NCI-H2227 treated with DMSO at 0.1 percent for 48 hours (cell line): ENCODE measurements at places on chromosomes 5 and 9.
A peak's percentile ranks its signal among the peaks of the same experiment; 100 is the strongest.

GRCh38 chr9:86912210-86912609 lies 35.1 kb downstream of the GAS1 start:
- no peak for DNase-seq

GRCh38 chr9:4346131-4346530 lies 46.3 kb upstream of the GLIS3 start:
- no peak for DNase-seq

DNA sequence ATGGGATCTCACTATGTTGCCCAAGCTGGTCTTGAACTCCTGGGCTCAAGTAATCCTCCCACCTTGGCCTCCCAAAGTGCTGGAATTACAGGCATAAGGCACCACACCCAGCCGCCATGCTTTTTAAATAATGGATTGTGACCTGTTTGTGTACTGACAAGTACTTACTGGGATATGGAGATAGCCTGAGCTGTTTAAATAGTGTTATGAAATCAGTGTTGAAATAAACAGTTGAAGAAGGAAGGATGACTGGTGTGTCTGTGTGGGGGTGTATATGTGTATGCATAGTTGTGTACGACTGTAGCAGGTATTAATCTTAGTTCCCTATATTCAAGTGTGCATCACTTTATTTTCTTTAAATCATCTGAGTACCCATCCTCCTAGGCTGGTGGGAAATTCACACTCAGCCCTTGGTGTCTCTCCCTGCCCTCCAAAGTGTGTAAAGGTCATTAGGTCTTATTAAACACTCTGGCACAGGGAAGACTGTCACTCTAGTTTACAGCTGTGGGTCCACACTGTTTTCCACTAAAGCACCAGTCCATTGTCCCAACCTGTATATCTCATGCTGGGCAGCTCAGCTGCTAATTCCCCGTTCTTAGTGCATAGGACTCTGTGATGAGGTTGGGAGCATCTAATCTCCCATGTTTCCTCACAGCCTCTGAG lies 91.0 kb downstream of the SNX18 start:
- no peak for DNase-seq

GRCh38 chr9:100431886-100432285 lies 4.9 kb downstream of the MSANTD3 start:
- no peak for DNase-seq

GRCh38 chr5:66540078-66540477 lies 56.1 kb upstream of the MAST4 start:
- no peak for DNase-seq

- no peak for DNase-seq
Measured at GRCh38 chr5:16768184-16768583, 151.4 kb upstream of the RETREG1 start.

GRCh38 chr9:94086486-94087345 lies 2.5 kb downstream of the PTPDC1 start:
- no peak for DNase-seq

DNA sequence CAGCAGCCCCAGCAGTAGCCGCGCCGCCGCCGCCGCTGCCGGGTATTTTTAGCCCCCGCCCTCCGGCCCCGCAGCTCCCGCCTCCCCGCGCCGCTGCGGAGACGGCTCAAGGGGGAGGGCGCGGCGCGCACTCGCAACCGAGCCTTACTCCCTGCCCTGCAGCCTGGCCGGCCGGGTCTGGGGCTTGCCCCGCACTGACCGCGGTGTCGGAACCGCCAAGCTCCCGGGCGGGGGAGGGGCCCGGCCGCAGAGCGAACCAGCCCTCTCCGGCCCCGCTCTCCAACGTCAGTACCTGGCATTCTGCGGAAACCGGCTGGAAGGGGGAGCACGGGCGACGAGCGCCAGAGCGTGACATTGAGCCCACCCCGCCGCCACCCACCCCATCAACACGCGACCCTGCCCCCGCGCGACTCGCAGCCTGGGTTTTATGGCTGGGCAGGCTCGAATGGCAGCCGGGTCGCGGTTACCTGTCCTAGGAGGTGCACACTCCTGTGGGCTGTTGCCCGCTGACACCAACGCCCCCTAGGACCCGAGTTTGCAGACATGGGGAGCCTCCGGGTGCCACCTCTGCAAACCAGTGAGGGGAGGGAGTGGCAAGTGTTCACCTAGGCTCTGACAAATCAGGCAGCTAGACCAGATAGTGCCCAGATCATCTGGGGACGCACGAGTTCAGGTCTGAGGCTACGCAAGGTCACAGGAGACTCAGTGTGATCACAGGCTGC lies at the start of gene ACSL6:
Gene ACSL6 (minus strand): TSS at position 37 of the 722 bp plus-strand sequence. CDS start 105 bp downstream, outside the sequence.
- DNase-seq, result no peak

DNA sequence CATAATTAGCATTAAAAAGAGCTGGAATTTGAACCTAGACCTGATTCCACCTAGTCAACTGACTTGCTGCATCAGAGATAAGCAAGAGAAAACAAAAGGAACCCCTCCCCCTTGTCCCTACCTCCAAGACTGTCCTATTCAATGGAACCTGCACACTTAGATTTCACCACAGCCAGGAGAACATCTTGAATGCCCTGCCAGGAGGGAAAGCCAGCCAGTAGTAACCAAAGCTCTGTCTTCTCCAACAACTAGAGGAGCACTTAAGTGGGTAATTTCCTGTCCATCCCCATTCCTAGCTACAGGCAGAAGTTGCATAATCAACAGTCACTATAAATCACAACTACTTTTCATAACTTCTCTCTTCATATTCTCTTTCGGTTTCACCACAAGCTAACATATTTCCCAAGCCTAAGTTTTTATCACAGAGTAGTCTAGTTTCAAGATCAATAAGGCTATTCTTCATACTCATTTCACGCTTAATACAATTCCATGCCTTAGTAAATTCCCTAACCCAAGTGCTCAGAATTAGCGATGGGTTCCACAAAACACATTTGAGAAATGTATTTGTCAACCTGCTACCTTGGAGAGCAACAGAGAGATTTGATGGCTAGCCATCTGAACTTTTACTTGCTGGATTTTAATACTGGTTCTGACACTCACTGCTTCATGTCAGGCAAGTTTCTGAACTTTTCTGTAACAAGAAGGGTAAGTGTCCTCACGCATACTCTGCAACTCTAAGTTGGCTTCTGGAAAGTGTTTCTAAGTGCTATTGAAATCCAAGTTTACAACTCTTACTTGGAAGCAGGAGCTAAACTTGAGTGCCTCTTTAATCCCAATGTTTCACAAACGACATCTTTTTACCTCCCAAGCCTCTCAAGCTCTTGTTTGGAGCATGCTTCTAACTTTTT lies 2.0 kb downstream of the DENND1A start:
- no peak for DNase-seq

- DNase-seq, result no peak
Measured at GRCh38 chr5:58932057-58932612, 349.3 kb downstream of the RAB3C start.

- DNase-seq, result peak; percentile 0
Measured at GRCh38 chr5:151740336-151740942, 18.0 kb downstream of the ATOX1 start.

GRCh38 chr5:120913396-120913795 lies 449.3 kb downstream of the PRR16 start:
- DNase-seq, result no peak

DNA sequence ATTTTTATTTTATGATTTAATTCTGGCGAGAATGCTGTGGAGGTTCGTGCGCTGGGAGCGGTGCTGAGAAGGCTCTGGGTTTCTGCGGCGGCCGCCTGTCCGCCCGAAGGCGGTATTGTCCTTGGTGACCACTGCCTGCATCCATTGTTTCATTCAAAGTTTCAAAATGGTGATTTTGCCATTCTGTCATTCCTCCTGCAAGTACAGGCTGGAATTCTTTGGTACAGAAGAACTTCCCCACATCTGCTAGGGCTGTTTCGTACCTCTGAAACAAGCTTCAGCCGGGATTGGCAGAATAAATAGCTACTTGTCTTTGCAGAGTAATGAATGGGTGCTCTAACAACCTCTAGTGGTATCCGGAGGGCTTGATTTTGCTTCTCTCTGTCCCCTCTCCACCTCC lies 112.6 kb upstream of the CACNA1B start:
- no peak for DNase-seq

GRCh38 chr5:71864730-71865601 lies 145.9 kb downstream of the CARTPT start:
- no peak for DNase-seq

DNA sequence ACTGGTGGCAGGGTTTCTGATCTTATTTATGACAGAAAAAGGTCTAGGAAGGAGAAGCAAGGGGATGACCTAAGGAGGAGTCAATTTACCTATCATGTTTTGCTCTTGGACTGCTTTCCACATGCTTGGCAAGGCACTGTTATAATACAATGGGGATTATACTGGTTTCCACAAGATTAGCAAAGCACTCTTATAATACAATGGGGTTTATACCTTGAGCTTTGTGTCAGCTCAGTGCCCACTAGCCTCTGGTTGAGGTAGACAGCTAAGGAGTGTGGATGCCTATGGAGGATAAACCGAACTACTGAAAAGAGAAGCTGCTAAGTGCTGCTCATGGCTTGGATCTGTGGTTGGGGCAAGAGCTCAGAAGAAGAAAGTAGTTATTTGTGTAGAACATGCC lies 68.7 kb downstream of the MRPS27 start:
- DNase-seq, result no peak

- no peak for DNase-seq
Measured at GRCh38 chr9:127521919-127522304, 70.6 kb downstream of the LRSAM1 start.

DNA sequence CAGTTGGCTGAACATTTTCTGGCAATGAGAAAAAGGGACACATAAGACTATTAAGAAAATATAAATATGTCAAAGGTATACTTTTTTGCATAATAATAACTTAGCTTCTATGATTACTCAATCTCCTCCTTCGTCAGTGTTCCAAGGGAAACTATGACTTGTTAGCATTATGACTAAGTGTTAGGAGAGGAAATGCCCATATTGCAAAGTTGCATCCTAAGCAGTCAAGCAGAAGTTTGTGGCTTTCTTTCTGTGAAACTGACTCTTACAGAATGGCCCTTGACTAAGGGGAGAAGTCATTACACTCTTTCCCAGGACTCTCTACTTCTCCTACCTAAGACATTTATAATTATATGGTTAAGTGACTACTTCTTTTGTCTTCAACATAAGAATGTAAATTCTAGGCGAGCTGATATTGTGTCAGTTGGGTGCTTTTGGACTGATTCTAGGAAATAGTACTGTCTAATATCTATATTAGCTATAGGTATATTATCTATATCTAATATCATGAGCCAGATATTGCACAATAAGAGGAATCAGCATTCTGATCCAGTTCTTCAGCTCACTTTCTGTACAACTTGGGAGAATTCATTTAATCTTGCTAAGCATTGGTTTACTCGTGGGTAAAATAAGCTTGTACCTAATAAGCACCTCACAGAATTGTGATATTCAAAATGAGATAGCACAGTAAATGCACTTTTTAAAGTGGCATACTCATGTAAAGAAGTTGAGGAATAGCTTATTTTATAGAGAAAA lies 16.4 kb upstream of the SPINK6 start:
- DNase-seq, result no peak

GRCh38 chr5:40258222-40258621 lies 421.5 kb upstream of the PTGER4 start:
- DNase-seq, result no peak

GRCh38 chr9:127112056-127112455 lies 10.4 kb downstream of the ANGPTL2 start:
- no peak for DNase-seq

DNA sequence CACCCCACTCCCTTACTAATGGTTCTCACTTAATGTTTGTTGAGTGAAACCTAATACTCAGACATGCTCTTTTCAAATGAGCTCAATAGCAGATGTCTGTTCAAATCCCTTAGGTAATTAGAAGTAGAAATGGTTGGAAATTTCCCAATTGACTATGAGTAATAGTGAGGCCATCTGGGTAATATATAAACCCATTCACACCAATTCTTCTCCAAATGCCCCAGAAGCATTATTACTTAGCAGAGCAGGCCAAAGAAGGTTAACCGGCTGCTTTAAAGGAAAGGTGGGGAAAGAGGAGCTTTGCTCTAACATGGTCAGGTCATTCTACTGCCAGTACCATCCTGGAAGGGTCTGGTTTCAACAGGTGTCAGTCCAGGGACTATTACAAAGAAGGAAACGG lies 119.5 kb upstream of the MTAP start:
- no peak for DNase-seq

GRCh38 chr5:78411586-78411985 lies 51.2 kb downstream of the SCAMP1 start:
- no peak for DNase-seq

DNA sequence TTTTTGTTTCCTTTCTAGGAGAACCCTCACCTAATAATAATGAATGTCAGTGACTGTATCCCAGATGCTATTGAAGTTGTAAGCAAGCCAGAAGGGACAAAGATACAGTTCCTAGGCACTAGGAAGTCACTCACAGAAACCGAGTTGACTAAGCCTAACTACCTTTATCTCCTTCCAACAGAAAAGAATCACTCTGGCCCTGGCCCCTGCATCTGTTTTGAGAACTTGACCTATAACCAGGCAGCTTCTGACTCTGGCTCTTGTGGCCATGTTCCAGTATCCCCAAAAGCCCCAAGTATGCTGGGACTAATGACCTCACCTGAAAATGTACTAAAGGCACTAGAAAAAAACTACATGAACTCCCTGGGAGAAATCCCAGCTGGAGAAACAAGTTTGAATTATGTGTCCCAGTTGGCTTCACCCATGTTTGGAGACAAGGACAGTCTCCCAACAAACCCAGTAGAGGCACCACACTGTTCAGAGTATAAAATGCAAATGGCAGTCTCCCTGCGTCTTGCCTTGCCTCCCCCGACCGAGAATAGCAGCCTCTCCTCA lies 87.1 kb downstream of the OSMR start:
- no peak for DNase-seq

GRCh38 chr5:1247811-1248210 lies 22.6 kb downstream of the SLC6A18 start:
- DNase-seq, result no peak

DNA sequence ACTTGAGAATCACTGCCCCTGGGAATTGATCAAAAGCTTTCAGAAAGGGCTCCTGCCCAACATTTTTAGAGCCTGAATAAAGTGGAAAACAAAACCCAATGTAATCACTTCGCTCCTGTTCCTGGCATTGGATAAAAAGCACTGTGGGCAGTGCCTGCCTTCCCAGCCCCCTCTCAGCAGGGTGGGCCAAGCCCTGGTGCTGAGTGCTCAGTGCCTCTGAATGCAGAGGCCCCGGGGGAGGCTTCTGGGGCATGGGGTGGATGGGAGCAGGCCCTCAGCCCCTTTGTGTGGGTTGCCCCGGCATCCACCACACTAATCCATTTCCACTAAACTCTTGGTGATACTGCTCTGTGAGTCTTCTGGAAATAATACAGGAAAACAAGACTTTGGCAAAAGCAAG lies 55.6 kb downstream of the CFAP90 start:
- no peak for DNase-seq
